ENCODE measurements at places on chromosomes 2 and 18. TPM values are rescaled to one million over a fixed set of nuclear protein-coding genes. Genes with fewer than 3 reads are reported as not detected.

DNA sequence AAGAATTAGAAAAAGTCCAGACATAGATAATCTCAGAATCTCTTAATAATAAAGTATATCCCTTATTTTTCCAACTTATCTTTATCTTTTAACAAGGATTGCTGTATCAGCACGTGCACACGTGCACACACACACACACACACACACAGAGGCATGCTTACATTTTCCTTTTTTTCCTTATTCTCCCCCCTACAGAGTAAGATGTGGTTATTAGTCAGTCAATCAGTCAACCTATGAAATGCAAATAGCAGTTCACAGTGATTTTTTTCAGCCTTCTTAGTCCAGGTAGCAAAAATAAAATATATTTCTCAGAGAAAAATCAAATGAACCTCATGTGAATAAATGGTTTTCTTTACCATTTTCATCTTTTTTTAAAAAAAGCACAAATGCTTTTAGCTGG lies 506.2 kb upstream of the SLC39A10 start:
- no peak for DNase-seq
- no peak overlapping the region for H3K27ac ChIP-seq
- no peaks in the 10 kb centered on the region for H3K36me3 ChIP-seq
- H3K4me1 ChIP-seq: no peaks in the 10 kb centered on the region
- no peak overlapping the region for H3K4me3 ChIP-seq
- H3K27me3 ChIP-seq: no peaks in the 10 kb centered on the region

The NMUR1 gene
- 0.41 TPM for total RNA-seq

GRCh38 chr2:239425631-239426030 lies 24.8 kb upstream of the HDAC4 start:
- DNase-seq: no peak
- H3K4me3 ChIP-seq: no peak overlapping the region
- H3K4me1 ChIP-seq: no peaks in the 10 kb centered on the region
- no peaks in the 10 kb centered on the region for H3K27me3 ChIP-seq
- no peak overlapping the region for H3K27ac ChIP-seq

The BCL2L11 gene
- total RNA-seq: 2.0 TPM

GRCh38 chr2:173441222-173441621 lies 86.5 kb downstream of the CDCA7 start:
- H3K4me3 ChIP-seq: no peak overlapping the region
- no peak overlapping the region for H3K27ac ChIP-seq

- H3K4me3 ChIP-seq: no peak overlapping the region
- H3K36me3 ChIP-seq: no peaks in the 10 kb centered on the region
- H3K27ac ChIP-seq: peak overlapping the region; percentile 29
- H3K27me3 ChIP-seq: no peaks in the 10 kb centered on the region
Measured at GRCh38 chr2:40474306-40474705, 22.4 kb upstream of the SLC8A1 start.

GRCh38 chr18:36412778-36413177 lies 115.3 kb downstream of the FHOD3 start:
- H3K27me3 ChIP-seq: no peaks in the 10 kb centered on the region
- H3K4me1 ChIP-seq: no peaks in the 10 kb centered on the region
- no peak overlapping the region for H3K27ac ChIP-seq
- no peaks in the 10 kb centered on the region for H3K36me3 ChIP-seq
- no peak for DNase-seq
- no peak overlapping the region for H3K4me3 ChIP-seq

DNA sequence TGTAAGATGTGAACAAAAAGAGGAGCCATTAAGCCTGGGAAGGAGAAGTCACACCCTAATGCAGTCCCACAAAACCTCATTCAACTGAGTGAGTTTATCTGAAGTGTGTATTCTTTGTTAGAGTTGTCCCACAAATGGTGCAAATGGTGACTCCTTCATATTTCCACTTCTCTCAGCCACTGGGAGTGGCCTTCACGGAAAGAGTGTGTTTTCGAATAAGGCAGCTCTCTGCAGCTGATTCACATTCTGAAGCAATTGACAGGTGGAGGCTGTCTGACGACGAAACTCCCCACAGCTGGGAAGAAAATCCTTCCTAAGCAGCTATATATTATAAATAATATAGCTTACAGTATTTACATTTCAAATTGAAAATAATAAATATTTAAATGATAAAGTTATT lies 318.8 kb upstream of the TMEFF2 start:
- no peak for DNase-seq
- H3K27me3 ChIP-seq: no peaks in the 10 kb centered on the region
- H3K27ac ChIP-seq: no peak overlapping the region
- no peak overlapping the region for H3K4me3 ChIP-seq

- H3K27ac ChIP-seq: no peak overlapping the region
- no peaks in the 10 kb centered on the region for H3K4me1 ChIP-seq
- DNase-seq: no peak
- H3K36me3 ChIP-seq: no peaks in the 10 kb centered on the region
- no peak overlapping the region for H3K4me3 ChIP-seq
- no peaks in the 10 kb centered on the region for H3K27me3 ChIP-seq
Measured at GRCh38 chr2:153196378-153197058, 282.0 kb downstream of the RPRM start.

The MAL gene
- total RNA-seq: 1.7 TPM

DNA sequence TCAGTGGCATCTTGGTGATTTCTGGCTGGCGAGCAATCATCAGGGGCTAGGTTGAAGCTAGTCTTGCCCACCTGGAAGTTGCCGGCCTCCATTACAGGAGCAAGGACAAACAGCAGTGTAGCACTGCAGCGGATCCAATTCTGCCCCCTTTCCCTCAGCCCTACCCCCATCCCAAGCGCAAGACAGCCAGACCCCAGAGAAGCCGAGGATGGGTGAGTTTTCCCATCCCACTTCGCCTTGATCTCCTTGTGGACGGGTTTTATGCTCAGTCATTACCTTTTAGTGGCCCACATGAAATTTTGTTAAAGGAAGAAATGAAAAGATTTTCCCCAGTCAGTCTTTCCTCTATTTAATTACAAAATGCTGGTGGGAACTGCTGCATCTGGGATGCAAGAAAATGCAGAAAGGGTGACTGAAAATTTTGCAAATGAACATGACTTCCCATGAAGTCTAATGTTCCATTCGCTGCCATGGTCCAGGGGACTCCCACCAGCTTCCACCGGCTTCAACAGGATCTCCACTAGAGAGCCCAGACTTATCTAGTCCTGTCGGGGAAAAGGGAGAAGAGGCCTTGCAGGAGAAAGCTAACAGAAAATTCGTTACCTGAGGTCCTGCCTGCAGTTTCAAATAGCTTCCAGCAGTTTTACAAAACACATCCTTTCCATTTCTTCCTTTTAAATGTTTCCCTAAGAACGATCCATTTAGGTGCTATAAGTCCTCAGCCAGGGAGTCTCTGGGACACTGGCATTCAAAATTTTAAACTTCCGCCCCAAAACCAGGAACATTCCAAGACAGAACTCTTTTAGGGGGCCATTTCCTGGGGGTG lies 1.9 kb upstream of the HOXD9 start:
- no peaks in the 10 kb centered on the region for H3K27me3 ChIP-seq
- H3K27ac ChIP-seq: peak overlapping the region; percentile 98

- no peak for DNase-seq
- H3K36me3 ChIP-seq: no peaks in the 10 kb centered on the region
- no peaks in the 10 kb centered on the region for H3K27me3 ChIP-seq
- no peak overlapping the region for H3K4me3 ChIP-seq
- H3K27ac ChIP-seq: no peak overlapping the region
- no peaks in the 10 kb centered on the region for H3K4me1 ChIP-seq
Measured at GRCh38 chr2:143375384-143375880, 246.2 kb downstream of the ARHGAP15 start.

GRCh38 chr2:10028988-10029874 lies 14.1 kb upstream of the KLF11 start:
- H3K4me3 ChIP-seq: no peak overlapping the region
- no peaks in the 10 kb centered on the region for H3K36me3 ChIP-seq
- H3K27me3 ChIP-seq: no peaks in the 10 kb centered on the region
- H3K27ac ChIP-seq: peak overlapping the region; percentile 22
- no peaks in the 10 kb centered on the region for H3K4me1 ChIP-seq

- H3K27ac ChIP-seq: no peak overlapping the region
- no peaks in the 10 kb centered on the region for H3K4me1 ChIP-seq
- no peak overlapping the region for H3K4me3 ChIP-seq
- DNase-seq: no peak
Measured at GRCh38 chr2:77104554-77104953, 417.6 kb downstream of the LRRTM4 start.

- no peak overlapping the region for H3K27ac ChIP-seq
- H3K36me3 ChIP-seq: no peaks in the 10 kb centered on the region
- no peaks in the 10 kb centered on the region for H3K27me3 ChIP-seq
- no peak for DNase-seq
Measured at GRCh38 chr2:223720367-223720766, 117.0 kb downstream of the AP1S3 start.

GRCh38 chr2:58072102-58072501 lies 25.5 kb downstream of the VRK2 start:
- no peaks in the 10 kb centered on the region for H3K4me1 ChIP-seq
- no peak overlapping the region for H3K4me3 ChIP-seq
- H3K27me3 ChIP-seq: no peaks in the 10 kb centered on the region
- no peaks in the 10 kb centered on the region for H3K36me3 ChIP-seq
- no peak for DNase-seq

The CSRNP3 gene
- total RNA-seq: 44.1 TPM

GRCh38 chr2:196442211-196442610 lies 197.3 kb upstream of the CCDC150 start:
- no peaks in the 10 kb centered on the region for H3K36me3 ChIP-seq
- H3K4me3 ChIP-seq: no peak overlapping the region
- DNase-seq: no peak
- H3K27me3 ChIP-seq: no peaks in the 10 kb centered on the region
- no peaks in the 10 kb centered on the region for H3K4me1 ChIP-seq

The KCNS3 gene
- total RNA-seq: 10.7 TPM

DNA sequence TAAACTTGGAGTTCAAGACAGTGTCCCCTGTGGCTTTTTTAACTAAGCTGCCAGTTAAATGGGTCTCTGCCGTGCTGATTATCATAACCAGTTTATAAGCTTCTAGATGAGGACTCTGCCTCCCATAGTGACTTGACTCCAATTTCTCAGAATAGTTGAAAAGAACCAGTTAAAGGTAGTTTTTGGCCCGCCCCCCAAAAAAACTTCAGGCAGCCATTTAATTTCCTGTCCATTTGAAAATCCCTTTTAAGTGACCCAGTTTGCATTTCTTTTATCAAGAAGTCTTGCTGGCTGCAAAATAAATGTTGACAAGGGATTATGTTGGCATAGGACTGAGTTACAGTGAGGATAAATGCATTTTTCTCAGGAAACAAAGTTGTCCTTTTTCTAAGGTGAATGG lies 2.3 kb downstream of the SLC20A1 start:
- no peak for DNase-seq
- H3K36me3 ChIP-seq: no peaks in the 10 kb centered on the region

GRCh38 chr2:165196411-165196810 lies 7.4 kb downstream of the SCN3A start:
- H3K27me3 ChIP-seq: no peaks in the 10 kb centered on the region
- no peak overlapping the region for H3K4me3 ChIP-seq
- no peaks in the 10 kb centered on the region for H3K36me3 ChIP-seq
- DNase-seq: no peak

The ADAM23 gene
- 11.9 TPM for total RNA-seq

DNA sequence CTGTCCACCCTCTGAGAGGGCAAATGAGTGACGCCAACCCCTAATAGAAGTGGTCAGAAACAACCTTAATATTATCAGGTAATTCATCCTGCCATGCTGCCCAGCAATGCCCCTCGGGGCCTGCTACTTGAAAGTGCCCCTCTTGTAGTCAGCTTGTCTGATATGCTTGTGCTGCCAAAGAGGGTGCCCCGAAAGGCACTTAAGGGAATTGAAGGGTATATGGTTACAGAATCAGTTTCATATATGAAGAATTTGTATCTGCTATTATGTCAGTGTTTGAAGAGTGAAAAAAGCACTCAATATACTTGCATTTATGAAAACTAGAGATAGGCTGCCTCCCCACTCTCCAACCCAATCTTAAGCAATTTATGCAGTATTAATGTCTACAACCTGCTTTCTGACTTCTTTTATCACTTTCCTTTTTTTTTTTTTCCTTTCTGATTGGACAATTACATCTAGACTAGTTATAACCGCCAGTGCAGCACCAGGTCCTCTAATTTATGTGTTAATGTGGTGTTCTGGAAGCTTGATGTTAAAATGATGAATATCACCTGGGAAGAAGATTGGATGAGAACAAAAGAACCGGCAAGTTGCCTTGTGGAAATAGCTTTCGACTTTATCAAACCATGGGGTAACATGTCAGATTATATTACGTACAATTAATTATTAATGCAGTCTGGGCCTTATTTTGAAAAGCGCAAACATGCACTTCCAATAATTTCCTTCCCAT lies 646.9 kb upstream of the ACVR2A start:
- DNase-seq: no peak
- no peak overlapping the region for H3K4me3 ChIP-seq
- H3K4me1 ChIP-seq: no peaks in the 10 kb centered on the region

The C2orf42 gene
- total RNA-seq: 10.3 TPM

DNA sequence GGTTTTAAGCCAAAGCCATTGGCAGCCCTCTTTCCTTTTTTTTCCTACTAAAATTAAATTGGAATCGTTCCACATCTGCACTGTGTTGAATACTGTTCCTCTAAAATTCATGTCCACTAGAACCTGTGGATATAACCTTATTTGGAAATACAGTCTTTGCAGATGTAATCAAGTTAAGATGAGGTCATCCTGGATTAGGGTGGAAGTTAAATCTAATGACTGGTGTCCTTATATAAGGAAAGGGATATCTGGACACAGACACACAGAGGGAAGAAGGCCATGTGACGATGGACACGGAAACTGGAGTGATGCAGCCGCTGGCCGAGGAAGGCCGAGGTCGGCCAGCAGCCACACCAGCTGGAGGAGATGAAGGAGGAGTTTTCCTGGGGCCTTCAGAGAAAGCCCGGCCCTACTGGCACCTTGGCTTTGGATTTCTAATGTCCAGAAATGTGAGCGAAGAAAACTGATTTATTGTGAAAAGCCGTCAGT lies 49.4 kb downstream of the LONRF2 start:
- DNase-seq: peak; percentile 68
- H3K36me3 ChIP-seq: no peaks in the 10 kb centered on the region
- H3K4me1 ChIP-seq: peaks cover 5% of the 10 kb centered on the region
- no peak overlapping the region for H3K4me3 ChIP-seq
- no peaks in the 10 kb centered on the region for H3K27me3 ChIP-seq

GRCh38 chr2:182952741-182953450 lies 85.4 kb downstream of the NCKAP1 start:
- H3K27ac ChIP-seq: no peak overlapping the region
- H3K4me1 ChIP-seq: no peaks in the 10 kb centered on the region
- no peak overlapping the region for H3K4me3 ChIP-seq
- no peak for DNase-seq

GRCh38 chr2:38074764-38075506 lies 1.0 kb downstream of the CYP1B1 start:
- DNase-seq: no peak
- H3K36me3 ChIP-seq: no peaks in the 10 kb centered on the region
- H3K27me3 ChIP-seq: no peaks in the 10 kb centered on the region
- peak overlapping the region; percentile 97 for H3K27ac ChIP-seq
- H3K4me1 ChIP-seq: no peaks in the 10 kb centered on the region
- H3K4me3 ChIP-seq: peak overlapping the region; percentile 65

The HOXD3 gene
- 61.2 TPM for total RNA-seq

The SPATA3 gene
- not detected for total RNA-seq

DNA sequence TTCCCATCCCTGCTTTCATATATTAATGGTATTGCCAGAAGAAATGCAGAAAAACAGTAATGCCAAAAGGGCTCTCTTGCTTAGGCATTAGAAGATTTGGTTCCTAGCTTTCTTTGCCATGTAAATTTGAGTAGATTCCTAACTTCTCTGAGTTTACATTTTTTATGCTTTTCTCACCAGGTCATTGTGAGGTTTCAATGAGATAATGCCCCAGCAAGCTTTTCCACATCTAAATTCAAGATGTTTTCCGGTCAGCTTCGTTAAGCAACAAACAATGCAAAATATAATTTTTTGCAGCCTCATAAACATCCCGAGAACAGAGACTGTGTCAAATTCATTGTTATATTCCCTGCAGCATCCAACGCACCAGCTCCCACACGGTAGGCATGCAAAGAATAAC lies 44.9 kb downstream of the NCKAP5 start:
- no peak for DNase-seq
- H3K27me3 ChIP-seq: no peaks in the 10 kb centered on the region
- no peaks in the 10 kb centered on the region for H3K4me1 ChIP-seq
- H3K4me3 ChIP-seq: no peak overlapping the region
